ENCODE measurements at places on chromosomes 7 and 10. TPM values are rescaled to one million over a fixed set of nuclear protein-coding genes. Genes with fewer than 3 reads are reported as not detected.

ECHDC3 gene
- 53.4 TPM for total RNA-seq

LRIT1 gene
- 0.34 TPM for total RNA-seq

GRCh38 chr7:121634356-121634755 is 238.2 kb upstream of the FAM3C start:
- no peak for DNase-seq

GIMAP6 gene
- 5.4 TPM for total RNA-seq

GRCh38 chr7:33091641-33092191 is 17.5 kb downstream of the RP9 start:
- no peak for DNase-seq

ASB13 gene
- 16.1 TPM for total RNA-seq
